ENCODE measurements at places on chromosomes 5 and 9. TPM values are rescaled to one million over a fixed set of nuclear protein-coding genes. Genes with fewer than 3 reads are reported as not detected.

DNA sequence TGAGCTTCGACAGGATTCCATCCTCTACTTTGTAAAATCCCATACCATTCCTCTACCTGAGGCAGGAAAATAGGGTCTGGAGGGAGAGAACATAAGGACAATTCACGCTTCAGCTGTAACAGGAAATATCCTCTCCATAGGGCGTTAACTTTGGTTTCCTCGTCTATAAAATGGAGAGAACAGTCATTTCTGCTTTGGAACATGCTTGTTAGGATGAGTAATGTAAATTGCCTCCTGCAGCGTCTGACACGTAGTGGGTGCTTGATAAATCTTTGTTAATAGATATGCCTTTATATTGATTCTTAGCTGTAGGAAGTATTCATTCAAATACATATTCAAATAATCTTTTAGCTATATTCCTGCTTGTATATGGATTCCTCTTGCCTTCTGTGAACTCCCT, 711 bp upstream of the SUB1 start:
- H3K27ac ChIP-seq: peak overlapping the region; percentile 90
- peaks cover 14% of the 10 kb centered on the region for H3K4me1 ChIP-seq
- no peaks in the 10 kb centered on the region for H3K27me3 ChIP-seq
- DNase-seq: no peak
- H3K36me3 ChIP-seq: peaks cover 3% of the 10 kb centered on the region
- peak overlapping the region; percentile 86 for H3K4me3 ChIP-seq

- H3K36me3 ChIP-seq: peaks cover 8% of the 10 kb centered on the region
- no peak for DNase-seq
- peak overlapping the region; percentile 29 for H3K27ac ChIP-seq
- H3K4me3 ChIP-seq: peak overlapping the region; percentile 93
Observed at GRCh38 chr9:35757892-35758275, 3.8 kb upstream of the MSMP start.

DNA sequence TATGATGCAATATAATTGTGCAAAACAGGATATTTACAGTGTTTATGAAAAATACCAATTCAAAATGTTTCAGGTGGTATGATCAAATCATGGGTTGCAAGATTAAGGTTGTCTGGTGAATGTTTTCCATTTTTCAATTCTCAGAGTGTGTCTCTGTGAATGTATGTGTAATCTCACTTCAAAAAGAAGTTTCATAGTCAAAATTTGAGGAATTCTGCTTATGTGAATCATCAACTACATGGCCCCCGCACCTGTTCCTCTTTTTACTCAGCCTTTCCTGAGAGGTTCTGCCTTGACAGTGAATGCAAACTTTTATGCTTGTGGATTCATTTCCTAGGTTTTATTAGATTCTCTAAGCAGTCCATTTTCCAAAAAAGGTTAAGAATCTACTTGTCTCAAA, 32.1 kb downstream of the KCTD16 start:
- no peak overlapping the region for H3K4me3 ChIP-seq
- H3K36me3 ChIP-seq: no peaks in the 10 kb centered on the region
- H3K4me1 ChIP-seq: peaks cover 52% of the 10 kb centered on the region
- H3K27ac ChIP-seq: no peak overlapping the region
- H3K27me3 ChIP-seq: peaks cover 26% of the 10 kb centered on the region

DNA sequence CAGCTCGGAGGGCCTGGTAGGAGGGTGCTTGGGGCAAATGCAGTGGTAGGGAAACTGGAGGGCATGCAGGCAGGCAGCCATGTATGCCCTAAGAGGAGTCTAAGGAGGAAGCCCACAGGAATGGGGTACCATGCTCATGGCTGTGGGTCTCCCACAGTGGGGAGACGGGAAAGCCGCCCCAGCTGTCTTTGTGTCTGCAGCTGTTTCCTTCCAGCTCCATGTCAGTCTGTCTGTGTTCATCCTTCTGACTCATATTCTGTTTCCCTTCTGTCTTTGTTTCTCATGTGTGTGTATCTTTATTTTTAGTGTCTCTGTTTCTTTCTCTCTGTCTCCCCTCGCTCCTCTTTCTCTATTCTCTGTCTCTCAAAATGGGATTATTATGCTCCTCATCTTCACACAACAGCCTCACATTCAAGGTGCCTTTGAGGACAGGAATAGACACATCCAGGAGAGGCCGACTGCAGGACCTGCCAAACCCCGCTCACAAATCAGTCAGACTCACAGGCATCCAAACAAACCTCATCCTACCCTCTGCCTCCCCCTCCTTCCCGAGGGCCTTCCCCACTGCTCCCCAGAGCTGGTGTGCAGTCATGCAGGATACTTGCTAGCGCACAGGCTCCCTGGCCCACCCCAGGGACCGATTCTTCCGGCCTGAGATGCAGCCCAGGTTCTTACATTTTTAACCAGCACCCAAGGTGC, 68.4 kb upstream of the RARS1 start:
- H3K4me3 ChIP-seq: no peak overlapping the region
- peaks cover 17% of the 10 kb centered on the region for H3K36me3 ChIP-seq
- no peak for DNase-seq
- no peaks in the 10 kb centered on the region for H3K4me1 ChIP-seq
- H3K27me3 ChIP-seq: no peaks in the 10 kb centered on the region
- H3K27ac ChIP-seq: no peak overlapping the region

SPATA31A3 gene
- not detected for total RNA-seq

All from mesothelial cell of epicardium (in vitro differentiated cells).